ENCODE measurements at places on chromosomes 7 and 10.

DNA sequence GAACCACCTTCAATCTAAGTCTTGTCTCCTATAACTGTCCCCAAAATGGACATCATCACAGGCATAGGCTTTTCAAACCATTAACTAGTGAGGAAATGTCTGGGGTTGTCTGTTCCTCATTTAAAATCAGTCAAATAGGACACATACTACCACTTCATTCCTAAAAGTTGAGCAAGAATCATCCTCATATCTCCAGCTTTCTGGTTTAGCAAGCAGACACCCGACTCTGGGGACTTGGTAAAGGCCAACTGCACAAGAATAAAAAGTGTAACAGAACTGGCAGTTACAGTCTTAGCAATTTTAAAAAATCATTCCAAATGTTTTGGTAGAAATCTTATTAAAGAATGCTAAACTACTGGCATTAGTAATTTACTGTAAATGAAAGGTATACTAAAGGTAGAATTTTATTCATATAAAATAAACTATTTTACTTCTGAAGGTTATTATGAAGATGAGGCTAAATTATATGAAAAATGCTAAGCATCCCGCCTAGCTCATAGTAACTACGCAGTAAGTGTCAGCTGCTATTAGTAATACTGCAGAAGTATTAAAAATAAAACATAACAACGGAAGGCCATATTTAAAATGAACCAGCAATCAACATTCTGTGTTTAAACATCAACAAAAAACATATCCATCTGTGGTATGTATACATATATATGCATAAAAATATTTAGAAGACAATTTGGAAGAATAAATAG lies 60.8 kb downstream of the ZNF438 start:
- no peak for DNase-seq

DNA sequence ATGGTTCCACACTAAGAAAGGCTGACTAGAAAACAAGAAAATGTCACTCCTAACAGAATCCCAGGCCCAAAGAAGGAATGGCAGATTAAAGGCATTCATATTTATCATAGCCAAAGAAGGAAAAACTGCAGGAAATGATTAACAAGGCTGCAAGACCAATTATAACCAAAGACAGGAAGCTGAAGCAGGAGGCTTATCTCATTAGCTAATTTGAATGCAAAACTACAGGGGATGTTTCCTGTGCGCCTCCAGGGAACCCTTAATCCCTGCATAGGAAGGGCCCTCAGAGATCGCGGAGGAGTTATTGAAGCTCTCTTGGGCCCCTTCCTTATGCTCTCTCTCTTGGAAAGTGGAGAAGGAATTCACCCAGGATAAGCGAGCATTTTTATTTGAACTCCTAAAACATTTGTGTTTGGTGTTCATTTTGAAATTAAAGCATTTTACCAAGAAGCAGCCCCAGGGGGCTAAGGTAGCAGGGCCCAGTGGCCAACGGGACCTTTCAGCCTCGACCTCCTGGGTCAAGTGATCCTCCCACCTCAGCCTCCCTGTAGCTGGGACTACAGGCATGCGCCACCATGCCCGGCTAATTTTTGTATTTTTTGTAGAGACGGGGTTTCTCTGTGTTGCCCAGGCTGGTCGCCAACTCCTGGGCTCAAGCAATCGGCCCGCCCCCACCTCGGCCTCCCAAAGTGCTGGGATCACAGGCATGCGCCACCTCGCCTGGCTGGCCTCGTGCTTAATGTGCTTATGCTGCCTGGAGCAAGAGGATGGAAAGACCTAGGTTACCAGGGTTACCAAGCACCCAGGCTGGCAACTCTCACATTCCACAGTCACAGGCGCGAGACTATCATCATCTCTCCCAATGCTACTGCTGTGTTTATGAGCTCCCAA lies 24.1 kb upstream of the PROSER2 start:
- no peak for DNase-seq

- no peak for DNase-seq
Observed at GRCh38 chr10:67663449-67664087, 32.4 kb downstream of the CTNNA3 start.

GRCh38 chr10:44853148-44853734 lies 57.9 kb upstream of the TMEM72 start:
- no peak for DNase-seq

DNA sequence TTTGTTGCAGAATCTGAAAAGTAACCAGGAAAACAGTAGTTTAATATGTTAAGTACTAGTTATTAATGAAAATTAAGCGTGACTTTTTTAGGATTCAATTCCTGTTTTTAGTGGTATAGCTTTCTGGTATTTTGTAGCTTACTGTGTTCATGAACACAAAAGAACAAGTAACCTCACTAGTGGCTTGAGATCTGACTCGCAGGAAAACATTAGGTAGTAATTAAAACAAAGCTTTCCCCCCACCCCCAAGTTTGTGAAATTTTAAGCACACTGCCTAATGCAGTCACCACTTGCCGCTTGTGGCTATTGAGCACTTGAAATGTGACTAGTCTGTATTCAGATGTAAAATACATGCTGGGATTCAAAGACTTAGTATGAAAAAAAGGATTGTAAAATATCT lies 102.5 kb upstream of the RPA3 start:
- DNase-seq = no peak

All from CD4-positive, alpha-beta T cell treated with Interleukin-10 for 1 hour (primary cell).